H1 (cell line): ENCODE measurements at places on chromosomes 6 and 20.

DNA sequence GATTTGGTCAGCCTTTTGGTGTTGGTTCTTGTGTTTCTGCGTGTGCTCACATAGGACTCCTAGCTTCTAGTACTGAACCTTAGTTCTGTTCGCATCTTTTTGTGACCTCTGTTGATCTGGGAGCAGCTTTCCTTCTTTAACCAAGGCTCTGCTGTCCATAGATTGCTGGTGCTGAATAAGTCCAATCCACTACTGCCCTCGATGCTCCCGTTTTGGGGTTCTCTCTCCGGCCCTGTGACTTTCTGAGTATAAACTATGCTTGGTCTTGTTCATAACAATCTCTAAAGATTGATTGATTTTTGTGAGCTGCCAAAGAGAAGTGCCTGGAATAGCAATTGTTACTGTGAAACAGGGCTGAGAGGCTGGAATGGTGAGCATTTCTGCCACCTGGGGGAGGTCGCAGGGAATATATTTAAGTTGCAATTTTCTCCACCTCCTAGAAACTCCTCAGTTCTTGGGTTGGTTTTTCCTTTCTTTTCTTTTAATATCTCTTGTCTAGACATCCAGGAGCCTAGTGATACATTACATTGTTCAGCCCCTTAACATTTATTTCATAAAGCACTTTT lies 422.9 kb upstream of the CHD6 start:
- no peaks in the 10 kb centered on the region for H3K36me3 ChIP-seq
- DNase-seq, result no peak
- no peak overlapping the region for H3K4me3 ChIP-seq
- no peaks in the 10 kb centered on the region for H3K4me1 ChIP-seq
- no peak overlapping the region for H3K27ac ChIP-seq

- no peak overlapping the region for H3K4me3 ChIP-seq
- no peaks in the 10 kb centered on the region for H3K36me3 ChIP-seq
- H3K4me1 ChIP-seq, result peaks cover 5% of the 10 kb centered on the region; the same call in 1 of the 2 replicates
- no peak overlapping the region for H3K27ac ChIP-seq
- no peaks in the 10 kb centered on the region for H3K27me3 ChIP-seq
These were observed 20.8 kb upstream of the TRAF3IP2 start for GRCh38 chr6:111626441-111626840.

DNA sequence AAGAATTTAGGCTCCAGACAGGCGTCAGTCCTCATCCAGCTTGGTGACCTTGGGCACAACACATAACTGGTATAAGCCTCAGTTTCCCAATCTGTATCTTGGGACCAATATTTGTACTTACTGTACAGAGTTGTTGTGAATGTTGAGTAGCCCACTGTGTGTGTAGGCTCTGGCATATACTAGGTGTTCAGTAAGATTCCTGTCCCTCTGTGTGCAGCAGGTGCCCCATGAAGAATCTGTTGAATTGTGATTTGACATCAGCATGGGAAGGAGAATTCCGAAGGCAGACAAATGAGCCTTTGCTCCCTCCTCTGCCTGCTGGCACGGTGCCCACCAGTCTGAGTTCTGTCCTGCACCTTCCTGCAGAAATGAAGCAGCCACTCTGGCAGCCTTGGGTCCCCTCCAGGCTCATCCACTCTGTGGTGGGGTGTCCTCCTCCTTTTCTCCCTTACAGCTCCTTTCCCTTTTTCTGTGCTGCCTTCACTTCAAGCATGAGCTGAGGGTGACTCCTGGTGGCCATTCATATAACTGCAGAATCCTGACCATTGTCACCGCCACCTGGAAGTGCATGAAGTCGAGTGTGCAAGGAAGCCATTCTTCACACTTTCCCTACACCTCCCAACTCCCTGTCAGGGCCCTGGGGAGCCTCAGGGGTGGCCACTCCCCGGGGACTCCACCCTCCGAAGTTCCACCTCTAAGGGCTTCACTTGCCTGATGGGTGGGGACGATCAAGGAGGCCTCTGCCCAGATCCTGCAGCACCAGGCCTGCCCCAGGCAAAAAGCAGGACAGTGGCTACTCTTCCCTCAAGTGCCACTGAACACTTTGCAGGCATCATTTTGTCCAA lies 48.2 kb downstream of the MRPL14 start:
- peak; percentile 91 for DNase-seq
- H3K36me3 ChIP-seq, result no peaks in the 10 kb centered on the region
- peaks cover 17% of the 10 kb centered on the region for H3K4me1 ChIP-seq
- no peak overlapping the region for H3K27ac ChIP-seq
- no peaks in the 10 kb centered on the region for H3K27me3 ChIP-seq
- no peak overlapping the region for H3K4me3 ChIP-seq

DNA sequence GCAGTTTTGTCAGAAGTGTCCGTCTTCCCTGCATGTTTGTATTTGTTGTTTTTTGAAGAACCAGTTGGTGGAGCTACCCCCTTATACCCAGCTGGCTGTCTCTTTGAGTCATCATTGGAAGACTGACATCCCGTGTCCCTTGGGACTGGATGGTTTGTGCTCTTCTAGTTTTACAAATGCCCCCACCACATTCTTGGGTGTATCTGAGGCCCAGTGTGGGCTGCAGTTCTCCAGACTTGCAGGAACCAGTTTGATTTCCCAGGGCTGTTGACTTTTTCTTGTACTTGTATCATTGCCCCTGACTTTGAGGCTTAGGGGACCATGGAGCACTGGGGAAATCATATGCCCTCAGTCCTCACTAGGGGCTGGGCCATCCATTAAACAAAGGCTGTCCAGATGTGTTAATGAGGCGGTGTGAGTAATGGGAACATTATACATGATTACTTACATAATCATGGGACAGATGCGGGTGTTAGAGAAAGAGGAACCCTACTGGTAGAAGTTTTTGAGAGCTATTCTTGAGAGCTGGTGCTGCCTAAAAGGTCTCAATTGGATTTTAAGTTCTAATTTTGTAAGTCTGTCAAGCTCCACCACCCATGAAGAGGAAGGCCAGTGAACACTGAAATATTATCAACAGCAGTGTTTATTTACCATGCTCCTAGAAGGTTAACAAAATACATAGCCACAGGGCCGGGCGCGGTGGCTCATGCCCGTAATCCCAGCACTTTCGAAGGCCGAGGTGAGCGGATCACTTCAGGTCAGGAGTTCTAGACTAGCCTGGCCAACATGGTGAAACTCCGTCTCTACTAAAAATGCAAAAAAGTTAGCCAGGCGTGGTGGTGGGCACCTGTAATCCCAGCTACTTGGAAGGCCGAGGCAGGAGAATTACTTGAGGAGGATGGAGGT lies 8.5 kb downstream of the JARID2 start:
- no peak for DNase-seq
- H3K4me1 ChIP-seq, result peaks cover 31% of the 10 kb centered on the region
- no peak overlapping the region for H3K27ac ChIP-seq
- H3K4me3 ChIP-seq, result no peak overlapping the region
- peaks cover 26% of the 10 kb centered on the region for H3K36me3 ChIP-seq

DNA sequence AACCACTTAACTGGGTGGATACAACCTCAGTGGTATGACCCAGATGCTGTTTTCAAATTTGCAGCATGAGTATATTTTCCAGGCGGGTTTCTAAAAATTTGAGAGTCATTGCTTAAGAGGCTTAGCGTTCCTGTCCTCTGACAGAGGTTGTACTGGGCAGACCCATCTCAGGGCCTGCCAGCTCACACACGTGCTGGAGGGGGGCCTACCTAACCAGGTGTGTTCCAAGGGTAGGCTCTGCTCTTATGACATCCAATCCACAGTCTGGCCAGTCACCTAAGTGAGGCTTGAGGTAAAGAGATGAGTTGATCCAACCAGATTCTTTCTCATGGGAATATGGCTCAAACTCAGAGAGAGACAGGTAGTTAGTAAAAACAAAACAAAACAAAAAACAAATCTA lies 1.3 kb downstream of the LYRM4 start:
- H3K4me3 ChIP-seq, result peak overlapping the region; percentile 92
- DNase-seq, result no peak
- H3K27me3 ChIP-seq, result no peaks in the 10 kb centered on the region
- H3K27ac ChIP-seq, result no peak overlapping the region

- H3K4me1 ChIP-seq, result no peaks in the 10 kb centered on the region
- no peak for DNase-seq
- H3K36me3 ChIP-seq, result no peaks in the 10 kb centered on the region
- H3K4me3 ChIP-seq, result no peak overlapping the region
These were observed 16.6 kb upstream of the HCK start for GRCh38 chr20:32035426-32035779.

- H3K27ac ChIP-seq, result no peak overlapping the region
- DNase-seq, result no peak
- no peak overlapping the region for H3K4me3 ChIP-seq
- H3K4me1 ChIP-seq, result no peaks in the 10 kb centered on the region; the same call in 1 of the 2 replicates
- H3K27me3 ChIP-seq, result no peaks in the 10 kb centered on the region; the same call in 1 of the 2 replicates
These were observed 228.8 kb downstream of the HACE1 start for GRCh38 chr6:104630955-104631354.

DNA sequence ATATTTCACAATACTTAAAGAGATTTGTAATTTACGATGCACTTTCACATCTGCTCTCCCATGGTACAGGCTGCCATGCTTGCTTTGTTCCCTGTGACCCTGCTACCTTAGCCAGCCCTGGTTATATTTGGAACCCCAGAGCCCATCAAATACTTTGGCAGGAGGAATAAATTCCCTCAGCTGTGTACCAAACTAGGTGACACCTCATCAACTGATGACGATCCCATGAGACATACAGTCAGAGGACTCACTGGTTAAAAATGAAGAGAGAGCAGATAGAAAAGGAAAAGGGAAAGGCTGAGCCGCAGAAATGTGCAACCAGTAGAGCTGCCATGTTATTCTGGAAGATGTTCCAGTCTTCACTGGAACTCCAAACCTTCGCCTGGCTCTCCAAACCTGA lies 120.0 kb downstream of the SIM1 start:
- no peak overlapping the region for H3K27ac ChIP-seq
- no peak overlapping the region for H3K4me3 ChIP-seq
- H3K4me1 ChIP-seq, result no peaks in the 10 kb centered on the region
- no peaks in the 10 kb centered on the region for H3K27me3 ChIP-seq

- no peak overlapping the region for H3K27ac ChIP-seq
- H3K4me1 ChIP-seq, result no peaks in the 10 kb centered on the region
- no peaks in the 10 kb centered on the region for H3K36me3 ChIP-seq
- no peak for DNase-seq
- no peaks in the 10 kb centered on the region for H3K27me3 ChIP-seq
These were observed 1336.7 kb upstream of the CITED2 start for GRCh38 chr6:140711019-140711613.

GRCh38 chr6:8758412-8758811 lies 323.1 kb upstream of the SLC35B3 start:
- H3K36me3 ChIP-seq, result no peaks in the 10 kb centered on the region
- no peak overlapping the region for H3K27ac ChIP-seq
- H3K4me3 ChIP-seq, result no peak overlapping the region
- no peaks in the 10 kb centered on the region for H3K4me1 ChIP-seq

GRCh38 chr6:131005439-131006016 lies 57.5 kb downstream of the EPB41L2 start:
- H3K4me3 ChIP-seq, result no peak overlapping the region
- no peak for DNase-seq
- H3K4me1 ChIP-seq, result peaks cover 6% of the 10 kb centered on the region
- H3K27ac ChIP-seq, result no peak overlapping the region
- H3K36me3 ChIP-seq, result no peaks in the 10 kb centered on the region
- no peaks in the 10 kb centered on the region for H3K27me3 ChIP-seq

DNA sequence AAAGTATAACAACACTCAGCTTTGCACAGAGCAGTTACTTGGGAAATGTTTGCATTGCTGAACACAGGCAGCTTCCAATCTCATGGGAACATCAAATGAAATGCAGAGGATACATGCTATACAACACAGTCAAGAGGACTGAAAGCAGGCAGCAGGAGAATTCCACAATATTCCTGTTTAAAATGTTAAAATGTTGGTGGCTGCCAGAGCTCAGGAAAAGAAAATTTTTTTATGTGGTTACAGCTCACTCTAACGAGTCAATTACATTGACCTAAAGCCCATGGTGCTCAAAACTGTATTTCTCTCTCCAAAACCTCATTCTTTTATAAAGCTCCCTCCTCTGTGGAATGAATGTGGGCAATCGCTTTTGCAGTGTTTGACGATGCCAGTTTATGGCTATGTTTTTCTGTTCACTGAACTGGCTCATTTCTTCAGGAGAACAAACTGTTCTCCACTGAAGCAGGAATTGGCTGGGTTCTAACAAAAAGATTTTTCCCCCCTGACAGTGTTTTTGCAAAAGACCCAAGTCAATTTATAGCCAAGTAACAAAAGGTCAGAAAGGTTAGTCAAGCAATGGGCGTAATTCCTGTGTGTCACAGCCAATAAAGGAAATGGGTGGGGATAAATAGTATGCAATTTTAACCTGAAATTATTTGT lies 69.0 kb downstream of the ZHX3 start:
- no peak overlapping the region for H3K27ac ChIP-seq
- H3K36me3 ChIP-seq, result no peaks in the 10 kb centered on the region
- peaks cover 11% of the 10 kb centered on the region; the same call in 1 of the 2 replicates for H3K27me3 ChIP-seq

DNA sequence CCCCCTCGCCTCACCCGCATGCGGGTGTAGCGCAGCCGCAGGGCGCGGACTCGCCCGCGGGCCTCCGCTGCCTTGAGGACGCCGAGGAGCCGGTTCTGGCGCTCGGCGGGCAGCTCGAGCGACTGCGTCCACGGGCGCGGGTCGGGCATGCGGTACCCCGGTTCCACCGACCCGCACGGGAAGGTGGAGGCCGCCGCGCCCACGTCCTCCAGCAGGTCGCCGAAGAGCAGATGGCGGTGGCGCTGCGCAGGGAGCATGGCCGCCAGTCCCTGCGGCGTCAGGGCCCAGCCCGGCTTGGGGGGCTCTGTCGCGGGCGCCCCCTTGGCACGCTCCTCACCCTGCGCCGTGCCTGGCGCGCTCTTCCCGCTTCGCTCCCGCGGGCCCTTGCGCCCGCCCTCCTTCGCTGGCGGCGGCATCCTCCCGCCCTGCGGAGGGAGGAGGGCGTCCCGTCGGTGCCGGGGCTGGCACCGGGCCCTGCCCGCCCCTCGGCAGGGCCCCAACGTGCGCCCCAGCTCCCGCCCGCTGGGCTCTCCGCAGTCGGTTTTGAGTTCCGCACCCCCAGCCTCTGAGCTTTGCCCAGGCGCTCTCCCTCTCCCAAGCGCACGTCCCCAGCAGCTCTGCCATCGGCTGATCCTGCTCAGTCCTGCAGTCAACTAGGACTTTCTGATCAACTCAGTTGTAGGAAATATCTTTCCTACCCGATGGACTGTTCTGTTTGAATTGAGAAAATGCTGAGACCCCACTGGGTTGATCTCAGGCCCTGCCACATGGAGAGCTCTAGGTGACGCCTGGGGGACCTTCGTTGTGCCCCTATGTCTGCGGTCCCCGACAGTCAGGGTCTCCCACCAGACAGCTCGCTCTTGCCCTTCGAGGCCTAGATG lies at the start of gene LKAAEAR1:
Gene LKAAEAR1 (minus strand): TSS at position 595 of the 881 bp plus-strand sequence. CDS start 179 bp downstream, at position 416.
- no peaks in the 10 kb centered on the region for H3K36me3 ChIP-seq
- H3K27ac ChIP-seq, result no peak within 1 kb of the TSS
- DNase-seq, result no peak
- H3K27me3 ChIP-seq, result peaks cover 37% of the 10 kb centered on the region
- H3K4me3 ChIP-seq, result peak within 1 kb of the TSS; percentile 73
- H3K4me1 ChIP-seq, result peaks cover 13% of the 10 kb centered on the region

- no peaks in the 10 kb centered on the region for H3K36me3 ChIP-seq
- H3K4me3 ChIP-seq, result no peak overlapping the region
- no peaks in the 10 kb centered on the region for H3K27me3 ChIP-seq
- H3K27ac ChIP-seq, result no peak overlapping the region
- DNase-seq, result no peak
These were observed 35.9 kb upstream of the IRAK1BP1 start for GRCh38 chr6:78831492-78831891.

GRCh38 chr6:117267766-117268534 lies 2.6 kb downstream of the VGLL2 start:
- peaks cover 8% of the 10 kb centered on the region for H3K4me1 ChIP-seq
- peaks cover 91% of the 10 kb centered on the region for H3K27me3 ChIP-seq
- no peaks in the 10 kb centered on the region for H3K36me3 ChIP-seq
- no peak for DNase-seq

- peaks cover 4% of the 10 kb centered on the region for H3K36me3 ChIP-seq
- H3K27ac ChIP-seq, result no peak overlapping the region
- no peaks in the 10 kb centered on the region for H3K4me1 ChIP-seq
- DNase-seq, result no peak
These were observed 55.4 kb upstream of the MOXD1 start for GRCh38 chr6:132456700-132457143.
